ENCODE measurements at places on chromosomes 3 and 15. TPM values are rescaled to one million over a fixed set of nuclear protein-coding genes. Genes with fewer than 3 reads are reported as not detected.

Gene LRRK1
- total RNA-seq = 0.28 TPM

Gene ANKRD63
- 0.26 TPM for total RNA-seq

Gene MUC13
- not detected for total RNA-seq

Gene IFT57
- total RNA-seq = 40.4 TPM

Gene VGLL3
- total RNA-seq = not detected

Gene PRTG
- not detected for total RNA-seq

Gene CCR5
- 12.3 TPM for total RNA-seq

Gene CLDN18
- not detected for total RNA-seq

Gene GOLGA8H
- not detected for total RNA-seq

Data from activated naive CD4-positive, alpha-beta T cell treated with anti-CD3 and anti-CD28 coated beads, Interleukin-2, amount 10 ng/mL, durations not matched to agents 5 hours and 36 hours (primary cell).